ENCODE measurements at places on chromosomes 6 and 20.
A peak's percentile ranks its signal among the peaks of the same experiment; 100 is the strongest.

- DNase-seq = peak; percentile 67
Measured at GRCh38 chr6:53189554-53189953, 40.9 kb upstream of the GCM1 start.

- DNase-seq = no peak
Measured at GRCh38 chr20:25340380-25340779, 50.3 kb downstream of the ABHD12 start.

DNA sequence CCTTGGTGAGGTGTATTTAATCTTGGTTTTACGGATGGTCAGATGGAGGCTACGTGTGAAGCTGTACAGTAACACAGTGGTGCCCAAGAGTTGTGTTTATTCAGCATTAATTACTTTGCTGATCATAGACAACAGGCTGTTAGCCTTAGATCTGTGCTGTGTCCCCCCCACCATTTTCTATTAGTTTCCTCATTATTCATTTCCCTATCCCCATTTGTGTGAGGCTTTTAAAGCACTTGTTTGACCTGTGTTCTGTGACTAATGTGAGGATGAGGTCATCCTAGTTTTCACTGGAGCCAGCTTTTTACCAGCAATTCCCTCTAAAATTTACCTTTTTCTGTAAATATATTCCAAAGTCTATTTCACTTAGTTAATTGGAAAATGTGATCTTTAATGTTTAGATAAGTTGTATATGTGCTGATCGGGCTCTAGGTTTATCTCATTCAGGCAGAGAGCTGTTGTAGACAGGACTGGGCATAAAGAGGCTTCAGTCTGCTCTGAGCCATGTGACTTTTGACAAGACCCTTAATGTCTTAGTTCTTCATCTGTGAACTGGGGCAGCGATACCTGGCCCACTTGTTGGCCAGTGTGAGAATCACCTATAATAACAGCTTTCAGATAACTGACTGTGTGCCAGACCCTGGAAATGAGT lies 8.4 kb downstream of the MAPRE1 start:
- DNase-seq = no peak

GRCh38 chr6:135141728-135142127 lies 39.4 kb upstream of the MYB start:
- DNase-seq = no peak

- DNase-seq = no peak
Measured at GRCh38 chr6:140073456-140073855, 699.0 kb upstream of the CITED2 start.

DNA sequence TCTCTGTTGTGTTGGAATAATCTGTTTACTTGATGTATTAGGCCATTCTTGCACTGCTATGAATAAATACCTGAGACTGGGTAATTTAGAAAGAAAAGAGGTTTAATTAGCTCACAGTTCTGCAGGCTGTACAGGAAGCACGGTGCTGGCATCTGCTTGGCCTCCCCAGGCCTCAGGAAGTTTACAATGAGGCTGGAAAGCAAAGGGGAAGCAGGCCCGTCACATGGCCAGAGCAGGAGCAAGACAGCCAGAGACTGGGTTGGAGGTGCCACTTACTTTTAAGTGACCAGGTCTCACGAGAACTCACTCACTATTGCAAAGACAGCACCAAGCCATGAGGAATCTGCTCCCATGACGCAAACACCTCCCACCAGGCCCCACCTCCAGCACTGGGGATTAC lies 50.6 kb upstream of the FUCA2 start:
- DNase-seq = no peak

GRCh38 chr6:168309997-168310396 lies 9.6 kb downstream of the DACT2 start:
- no peak for DNase-seq

GRCh38 chr6:98539741-98540140 lies 294.6 kb upstream of the POU3F2 start:
- no peak for DNase-seq

GRCh38 chr6:42120895-42121865 lies 21.2 kb downstream of the C6orf132 start:
- peak; percentile 85 for DNase-seq

GRCh38 chr6:117117652-117118051 lies 147.7 kb upstream of the VGLL2 start:
- DNase-seq = no peak

DNA sequence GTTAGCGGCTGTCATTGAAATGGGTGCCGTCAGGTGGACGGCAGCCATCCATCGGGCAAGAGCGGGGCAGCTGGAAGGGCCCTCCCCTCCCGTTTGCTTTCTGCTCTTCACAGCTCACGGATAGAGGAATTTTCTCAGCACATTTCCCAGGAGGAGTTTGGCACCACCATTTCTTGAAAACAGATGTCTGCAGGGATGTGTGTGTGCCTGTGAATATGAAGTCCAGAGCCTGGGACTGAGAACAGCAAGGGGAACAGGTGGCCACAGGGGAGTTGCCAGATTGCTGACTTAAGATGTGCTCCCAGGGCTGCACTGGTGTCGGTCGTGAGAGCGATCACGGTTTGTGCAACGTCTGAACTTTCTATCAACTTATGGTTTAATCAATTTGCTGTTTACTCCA lies 22.1 kb upstream of the ECI2 start:
- DNase-seq = no peak

DNA sequence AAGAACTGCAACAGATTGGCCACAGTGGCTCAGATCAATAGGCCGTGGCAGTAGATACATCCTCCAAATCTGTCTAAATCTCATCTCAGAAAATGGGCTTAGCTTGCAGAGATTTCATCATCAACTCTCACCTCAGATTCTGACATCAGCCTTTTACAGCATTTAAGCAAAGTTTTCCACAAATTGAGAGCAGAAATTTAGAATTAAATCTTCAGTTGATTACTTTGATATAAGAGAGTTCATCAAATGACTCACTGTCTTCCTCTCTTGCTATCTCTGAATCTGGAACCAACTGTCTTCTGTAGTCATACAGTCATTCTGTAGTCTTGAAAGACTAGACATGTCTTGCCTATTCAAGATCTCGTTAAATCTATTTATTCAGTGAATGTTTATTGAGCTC lies 45.2 kb upstream of the CTAGE9 start:
- DNase-seq = no peak

DNA sequence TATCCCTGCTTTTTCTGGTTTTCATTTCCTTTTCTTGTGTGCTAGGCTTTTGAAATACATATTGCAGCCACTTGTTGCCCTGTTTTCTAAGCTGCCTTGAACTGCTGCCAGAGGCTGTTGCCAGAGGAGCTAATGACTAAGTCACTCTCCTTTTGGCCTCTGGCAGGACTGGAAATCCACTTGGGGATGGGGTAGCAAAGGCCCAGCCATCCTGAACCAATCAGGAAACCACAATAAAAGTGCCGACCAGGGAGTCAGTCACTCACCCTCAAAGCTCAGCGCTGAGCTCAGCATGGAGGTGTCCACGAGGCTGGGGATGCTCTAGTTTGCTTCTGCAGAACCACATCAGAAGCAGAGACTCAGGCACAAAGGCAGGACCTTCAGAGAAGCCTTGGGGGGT lies 813.0 kb downstream of the DHX35 start:
- DNase-seq = peak; percentile 66

GRCh38 chr6:131039345-131039680 lies 23.7 kb downstream of the EPB41L2 start:
- no peak for DNase-seq

DNA sequence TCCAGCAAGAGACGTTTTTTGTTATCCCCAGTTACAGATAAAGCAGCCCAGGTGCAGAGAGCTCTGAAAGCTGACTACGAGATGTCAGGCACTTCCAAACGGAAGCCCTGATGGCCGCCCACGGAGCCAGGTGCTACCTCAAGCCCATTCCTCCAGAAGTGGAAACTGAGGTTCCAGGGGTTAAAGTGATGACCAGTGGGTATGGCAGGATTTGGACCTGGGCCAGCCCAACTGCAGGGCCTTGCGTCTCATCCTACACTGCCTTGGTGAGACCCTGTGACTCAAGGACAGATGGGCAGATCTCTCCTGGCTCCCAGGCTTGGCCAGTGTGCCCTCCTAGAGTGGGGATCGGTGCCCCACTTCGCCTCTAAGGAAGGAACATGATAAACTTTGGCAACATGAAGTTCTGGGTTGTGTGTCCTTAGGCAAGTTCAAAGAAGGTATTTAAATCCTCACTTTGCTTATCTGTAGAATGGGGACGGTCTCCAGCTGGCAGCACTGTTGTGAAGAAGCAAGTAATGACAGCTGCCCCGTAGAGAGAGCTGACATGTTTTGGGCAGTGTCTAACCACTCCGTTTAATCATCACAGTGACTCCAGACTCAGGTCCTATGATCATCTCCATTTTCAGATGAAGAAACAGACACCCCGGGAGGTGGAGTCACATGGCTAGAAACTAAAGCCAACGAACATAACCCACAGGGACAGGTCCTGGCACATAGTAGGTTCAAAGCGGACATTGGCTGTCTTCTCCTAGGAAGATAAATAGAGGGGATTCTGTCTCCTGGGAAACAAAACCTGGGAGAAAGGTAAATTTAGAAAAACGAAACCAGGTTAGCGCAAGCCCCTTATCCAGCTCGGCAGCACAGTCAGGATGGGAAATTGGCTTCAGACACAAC lies 34.4 kb upstream of the CDH22 start:
- no peak for DNase-seq

DNA sequence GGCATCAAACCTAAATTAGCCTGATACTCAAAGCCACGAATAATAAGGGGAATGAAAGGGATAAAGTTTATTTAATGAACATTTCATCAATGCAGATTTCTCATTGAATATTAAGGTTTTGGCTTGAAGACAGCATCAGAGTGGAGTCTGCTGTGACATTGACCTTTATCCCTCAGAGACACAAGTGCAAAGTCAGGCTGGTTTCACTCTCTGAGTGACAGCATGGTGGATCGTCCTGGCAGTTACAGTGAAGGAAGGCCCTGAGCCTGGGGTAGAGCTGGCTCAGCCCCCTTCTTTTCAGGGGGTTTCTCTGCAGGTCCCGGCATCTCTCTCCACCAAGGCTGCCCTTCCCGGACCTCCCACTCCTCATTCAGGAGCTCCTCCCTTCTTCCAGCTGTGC lies 503.1 kb downstream of the PREX1 start:
- DNase-seq = no peak

DNA sequence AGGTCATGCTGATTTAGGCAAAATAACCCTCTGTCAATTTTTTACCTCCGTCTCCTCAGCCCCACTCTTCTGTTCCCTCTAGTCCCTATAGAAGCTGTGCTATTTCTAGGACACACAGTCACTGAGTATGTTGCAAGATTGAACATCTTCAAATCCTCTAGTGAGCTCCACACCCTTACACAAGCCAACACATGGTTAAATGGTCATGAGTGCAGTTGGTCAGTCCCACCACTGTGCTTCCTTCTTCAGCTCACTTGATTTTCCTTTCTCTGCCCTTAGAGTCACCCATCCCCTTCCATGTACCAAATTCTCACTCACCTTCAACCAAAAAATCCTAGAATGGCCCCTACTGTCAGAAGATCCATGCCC lies 48.2 kb upstream of the F13A1 start:
- DNase-seq = no peak

DNA sequence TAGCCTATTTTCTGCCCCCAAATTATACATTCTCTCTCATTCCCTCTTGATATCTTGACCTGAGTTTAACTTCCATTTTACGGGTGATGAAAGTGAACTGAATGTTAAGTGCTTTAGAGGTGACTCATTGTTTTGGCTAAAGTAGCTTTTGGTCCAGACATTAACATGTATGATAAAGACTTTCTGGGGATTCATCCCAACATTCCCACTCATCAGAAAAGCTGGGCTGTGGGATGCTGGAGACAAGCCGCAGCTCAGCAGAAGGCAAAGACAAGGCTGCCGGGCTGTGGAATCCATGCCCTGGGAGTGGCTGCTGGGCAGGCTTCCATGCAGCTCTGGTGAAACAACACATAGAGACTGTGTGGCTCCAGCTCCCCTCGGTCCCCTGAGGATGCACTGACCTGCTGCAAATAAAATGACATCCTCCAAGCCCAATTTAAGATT lies 89.9 kb upstream of the SYNDIG1 start:
- DNase-seq = peak; percentile 94

GRCh38 chr6:140058863-140059262 lies 684.4 kb upstream of the CITED2 start:
- DNase-seq = no peak

- no peak for DNase-seq
Measured at GRCh38 chr6:71103130-71103529, 146.3 kb upstream of the B3GAT2 start.

DNA sequence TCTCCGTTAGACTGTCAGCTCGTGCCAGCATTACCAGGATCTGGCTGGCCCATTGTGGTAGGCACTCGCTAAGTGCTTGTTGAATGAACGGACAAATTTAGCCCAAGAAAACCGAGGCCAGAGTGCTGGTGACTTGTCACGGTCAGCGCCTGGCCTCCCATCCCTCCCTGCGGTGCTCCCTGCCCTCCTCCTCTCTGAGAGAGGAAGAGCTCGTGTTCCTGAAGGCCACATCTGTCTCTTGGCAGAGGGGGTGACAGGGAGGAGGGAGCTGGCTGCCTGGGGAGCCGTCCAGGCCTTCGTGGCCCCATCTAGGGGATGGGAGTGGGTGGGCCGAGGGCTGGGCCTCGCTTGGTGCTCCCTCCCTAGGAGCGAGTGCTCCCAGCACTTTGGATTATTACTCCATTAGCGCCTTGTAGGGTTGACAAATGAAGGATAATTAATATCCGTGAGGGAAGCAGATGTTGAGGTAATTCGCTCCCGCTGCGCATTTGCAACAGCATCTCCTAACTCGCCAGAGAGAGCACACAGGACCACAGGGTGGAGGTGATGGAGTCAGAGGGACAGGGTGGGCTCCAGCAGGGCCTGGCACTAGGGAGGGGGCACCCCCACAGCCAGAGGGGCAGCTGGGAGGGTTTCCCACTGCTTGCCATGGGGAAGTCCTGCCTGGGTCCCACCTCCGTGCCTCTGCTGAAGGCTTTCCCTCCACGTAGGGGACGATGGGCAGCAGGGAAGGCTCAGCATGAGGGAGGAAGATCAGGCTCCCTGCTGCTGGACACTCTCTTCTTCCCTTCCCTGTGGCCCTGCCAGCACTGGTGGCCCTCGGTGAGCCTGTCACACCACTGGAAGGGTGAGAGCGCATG lies 37.0 kb downstream of the VSTM2L start:
- no peak for DNase-seq

DNA sequence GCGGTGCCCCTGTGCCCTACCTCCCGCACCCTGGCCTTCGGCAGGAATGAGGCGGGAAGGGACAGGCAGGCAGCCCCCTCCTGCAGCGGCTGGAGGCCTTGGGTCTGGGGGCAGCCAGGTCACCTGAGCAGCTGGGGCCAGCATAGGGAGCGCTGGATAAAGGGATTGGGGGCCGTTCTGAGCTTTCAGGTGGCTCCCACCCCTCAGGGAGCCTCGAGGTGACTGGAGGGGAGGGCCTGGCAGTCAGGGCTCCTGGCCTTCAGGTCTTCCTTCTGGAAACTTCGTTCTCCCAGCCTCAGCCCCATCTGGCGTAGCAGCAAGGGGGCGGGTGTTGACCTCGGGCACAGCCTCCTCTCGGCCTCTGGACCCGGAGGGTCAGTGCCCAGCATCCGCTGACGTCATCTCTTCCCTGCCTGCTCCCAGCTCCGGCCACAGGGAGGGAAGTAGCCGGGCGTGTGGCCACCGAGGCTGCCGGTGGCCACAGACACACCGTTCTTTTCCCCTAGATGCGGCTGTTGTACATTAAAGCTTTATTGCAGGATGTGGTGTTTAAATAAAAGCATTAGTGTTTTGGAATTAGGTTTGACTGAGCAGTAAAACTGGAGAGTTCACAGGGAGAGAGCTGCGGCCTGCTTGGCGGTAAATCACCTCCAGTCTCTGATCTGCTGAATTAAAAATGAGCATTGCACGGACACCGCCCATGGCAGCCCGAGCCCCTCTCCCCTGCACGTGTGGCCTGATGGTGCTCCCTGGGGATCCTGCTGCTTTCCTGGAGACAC lies 80.0 kb upstream of the GATA5 start:
- no peak for DNase-seq
